Activated CD4-positive, alpha-beta T cell treated with anti-CD3 and anti-CD28 coated beads, Interleukin-2, Interleukin-6, amounts not matched to agents 100 ng/mL and 50 ng/mL, durations not matched to agents 16 hours and 8 hours (primary cell): ENCODE measurements at places on chromosomes 5 and 9.

GRCh38 chr5:155485386-155485785, 471.8 kb downstream of the KIF4B start:
- no peak for DNase-seq

- DNase-seq, result no peak
These were observed 30.0 kb upstream of the PCSK1 start for GRCh38 chr5:96463091-96463490.

GRCh38 chr5:138160706-138161105, 17.7 kb downstream of the BRD8 start:
- DNase-seq, result no peak

DNA sequence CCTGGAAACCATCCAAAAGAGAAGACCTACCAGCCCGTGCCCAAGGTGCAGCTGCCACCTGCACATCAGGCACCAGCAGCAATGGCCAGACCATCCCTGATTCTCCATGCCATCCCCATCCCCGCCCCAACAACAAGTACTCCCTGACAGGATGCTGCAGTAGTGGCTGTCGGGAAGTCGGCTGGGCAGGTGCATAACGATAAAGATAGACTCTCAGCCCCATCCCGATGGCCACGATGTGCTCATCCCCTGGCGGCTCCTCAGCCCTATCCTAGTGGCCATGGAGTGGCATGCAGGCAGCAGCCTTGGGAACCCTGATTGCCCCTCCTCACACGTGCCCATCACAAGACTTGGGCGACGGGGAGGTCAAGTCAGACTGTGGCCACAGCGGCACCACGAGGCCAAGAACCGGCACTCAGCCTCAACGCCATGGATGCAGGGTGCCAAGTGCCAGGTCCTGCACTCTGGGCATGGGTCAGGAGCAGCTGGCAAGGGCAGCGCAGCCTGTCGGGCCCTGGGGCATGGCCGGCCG, 368.8 kb upstream of the SPATA31A5 start:
- no peak for DNase-seq
